ENCODE measurements at places on chromosomes 1 and 21.
A peak's percentile ranks its signal among the peaks of the same experiment; 100 is the strongest.

GRCh38 chr21:18030248-18030647, 211.1 kb upstream of the C21orf91 start:
- no peak overlapping the region for H3K27ac ChIP-seq
- no peaks in the 10 kb centered on the region for H3K27me3 ChIP-seq
- no peak overlapping the region for H3K4me3 ChIP-seq
- no peaks in the 10 kb centered on the region for H3K4me1 ChIP-seq
- no peak for ATAC-seq

DNA sequence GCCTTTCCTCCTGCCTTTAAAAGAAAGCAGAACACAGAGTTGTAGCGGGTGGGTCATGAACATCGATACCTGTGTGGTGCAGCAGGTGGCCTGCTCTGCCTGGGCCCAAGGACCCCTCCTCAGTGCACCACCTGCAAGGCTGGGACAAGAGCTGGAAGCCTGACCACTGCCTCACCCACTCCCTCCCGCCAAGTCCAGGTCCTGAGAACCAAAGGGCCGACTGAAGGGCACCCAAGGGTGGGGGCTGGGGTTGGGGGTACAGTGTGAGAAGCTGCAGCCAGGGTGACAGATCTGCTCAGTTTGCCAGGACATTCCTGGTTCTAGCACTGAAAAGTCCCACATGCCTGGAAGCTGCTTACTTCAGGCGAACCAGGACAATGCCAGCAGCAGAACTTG, 36.1 kb downstream of the NTPCR start:
- H3K27ac ChIP-seq = no peak overlapping the region
- no peaks in the 10 kb centered on the region for H3K27me3 ChIP-seq
- no peaks in the 10 kb centered on the region for H3K4me1 ChIP-seq
- H3K4me3 ChIP-seq = no peak overlapping the region

GRCh38 chr1:27603309-27603680, 649 bp downstream of the AHDC1 start:
- H3K27ac ChIP-seq = peak overlapping the region; percentile 72
- no peaks in the 10 kb centered on the region for H3K27me3 ChIP-seq
- peak; percentile 7 for ATAC-seq
- peaks cover 48% of the 10 kb centered on the region for H3K4me1 ChIP-seq
- peak overlapping the region; percentile 84 for H3K4me3 ChIP-seq
- no peaks in the 10 kb centered on the region for H3K36me3 ChIP-seq

DNA sequence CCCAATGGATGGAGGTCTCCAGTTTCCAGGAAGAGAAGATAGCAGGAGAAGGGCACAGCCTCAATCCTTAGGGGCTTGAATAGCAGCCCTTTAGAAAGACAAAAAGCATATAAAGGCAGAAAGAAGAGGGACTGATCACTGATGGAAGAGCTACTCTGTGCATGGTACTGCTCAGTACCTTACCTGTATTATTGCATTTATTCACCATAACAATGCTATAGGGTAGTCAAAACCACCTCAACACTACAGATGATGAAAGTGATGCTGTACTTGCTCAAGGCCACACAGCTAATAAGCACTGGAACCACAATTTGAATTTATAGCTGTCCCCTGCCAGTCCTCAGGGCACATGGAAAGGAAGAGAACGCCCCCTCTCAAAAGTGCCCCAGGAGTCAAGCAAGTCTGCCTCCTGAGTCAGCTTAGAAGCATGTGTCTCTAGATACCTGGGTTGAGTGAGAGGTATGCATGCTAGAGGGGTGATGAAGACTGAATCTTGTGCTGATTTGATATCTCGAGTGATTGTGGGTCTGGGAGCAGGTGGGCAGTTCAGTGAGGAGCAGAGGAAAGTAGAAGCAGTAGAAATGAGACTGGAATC, 13.6 kb downstream of the DDAH1 start:
- no peak for ATAC-seq
- no peaks in the 10 kb centered on the region for H3K27me3 ChIP-seq
- H3K27ac ChIP-seq = no peak overlapping the region
- peaks cover 17% of the 10 kb centered on the region for H3K36me3 ChIP-seq
- H3K4me1 ChIP-seq = no peaks in the 10 kb centered on the region
- H3K4me3 ChIP-seq = no peak overlapping the region

GRCh38 chr1:26268290-26269197, 11.3 kb upstream of the SH3BGRL3 start:
- H3K4me3 ChIP-seq = no peak overlapping the region
- H3K4me1 ChIP-seq = peaks cover 7% of the 10 kb centered on the region
- peaks cover 69% of the 10 kb centered on the region for H3K36me3 ChIP-seq
- H3K27ac ChIP-seq = no peak overlapping the region
- no peaks in the 10 kb centered on the region for H3K27me3 ChIP-seq

GRCh38 chr1:207745285-207745684, 6.6 kb upstream of the CD46 start:
- H3K27ac ChIP-seq = no peak overlapping the region
- ATAC-seq = no peak
- H3K36me3 ChIP-seq = no peaks in the 10 kb centered on the region

DNA sequence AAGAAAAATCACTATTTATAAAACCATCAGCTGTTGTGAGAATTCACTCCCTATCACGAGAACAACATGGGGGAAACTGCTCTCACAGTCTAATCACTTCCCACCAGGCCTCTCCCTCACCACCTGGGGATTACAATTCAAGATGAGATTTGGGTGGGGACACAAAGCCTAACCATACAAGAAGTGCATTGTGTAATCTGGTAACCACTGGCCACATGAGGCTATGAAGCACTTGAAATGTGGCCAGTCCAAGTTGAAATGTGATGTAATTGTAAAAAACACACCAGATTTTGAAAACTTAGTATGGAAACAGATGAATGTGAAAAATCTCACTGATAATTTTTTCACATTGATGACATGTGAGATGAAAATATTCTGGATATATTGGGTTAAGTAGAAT, 293.8 kb downstream of the TTLL7 start:
- H3K27ac ChIP-seq = no peak overlapping the region
- ATAC-seq = no peak
- no peaks in the 10 kb centered on the region for H3K4me1 ChIP-seq

GRCh38 chr1:31101147-31101502, 35.6 kb upstream of the PUM1 start:
- H3K36me3 ChIP-seq = no peaks in the 10 kb centered on the region
- H3K27me3 ChIP-seq = peaks cover 9% of the 10 kb centered on the region
- peaks cover 4% of the 10 kb centered on the region for H3K4me1 ChIP-seq
- H3K27ac ChIP-seq = no peak overlapping the region
